ENCODE measurements at places on chromosomes 3 and 15. TPM values are rescaled to one million over a fixed set of nuclear protein-coding genes. Genes with fewer than 3 reads are reported as not detected.

Gene PLXNB1
- 0.79 TPM for total RNA-seq

Gene SERF2
- 553 TPM for total RNA-seq

Gene KNG1
- not detected for total RNA-seq

Gene GPR15
- 11.5 TPM for total RNA-seq

DNA sequence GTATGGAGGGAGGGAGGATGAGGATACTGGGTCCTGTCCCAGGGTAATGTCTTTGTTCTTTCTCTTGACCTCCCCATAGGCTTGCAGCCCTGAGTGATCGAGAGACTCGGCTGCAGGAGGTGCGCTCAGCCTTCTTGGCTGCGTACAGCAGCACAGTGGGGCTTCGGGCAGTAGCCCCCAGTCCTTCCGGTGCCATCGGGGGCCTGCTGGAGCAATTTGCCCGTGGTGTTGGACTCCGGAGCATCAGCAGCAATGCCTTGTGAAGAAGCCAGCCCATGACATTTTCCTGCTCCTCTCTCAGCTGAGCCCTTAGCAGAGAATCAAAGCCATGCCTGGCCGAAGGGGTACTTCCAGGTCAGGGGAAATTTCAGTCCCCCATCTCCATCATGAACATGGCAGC is 1.9 kb upstream of the CPNE9 start:
- H3K27ac ChIP-seq: no peak overlapping the region
- peaks cover 5% of the 10 kb centered on the region for H3K27me3 ChIP-seq
- H3K4me3 ChIP-seq: no peak overlapping the region
- H3K4me1 ChIP-seq: peaks cover 9% of the 10 kb centered on the region
- peaks cover 8% of the 10 kb centered on the region for H3K36me3 ChIP-seq

Gene TRPM1
- not detected for total RNA-seq

Measured in naive thymus-derived CD4-positive, alpha-beta T cell (primary cell).